ENCODE measurements at places on chromosomes 11 and 22.

GRCh38 chr22:47130883-47131631 is 368.6 kb downstream of the TBC1D22A start:
- DNase-seq = peak; percentile 11

GRCh38 chr11:124801636-124802312 is 1.6 kb upstream of the MSANTD2 start:
- DNase-seq = no peak

GRCh38 chr11:539971-540481 is 2.7 kb downstream of the LRRC56 start:
- DNase-seq = no peak

- no peak for DNase-seq
Observed at GRCh38 chr22:22598144-22598543, 39.1 kb upstream of the PRAME start.

DNA sequence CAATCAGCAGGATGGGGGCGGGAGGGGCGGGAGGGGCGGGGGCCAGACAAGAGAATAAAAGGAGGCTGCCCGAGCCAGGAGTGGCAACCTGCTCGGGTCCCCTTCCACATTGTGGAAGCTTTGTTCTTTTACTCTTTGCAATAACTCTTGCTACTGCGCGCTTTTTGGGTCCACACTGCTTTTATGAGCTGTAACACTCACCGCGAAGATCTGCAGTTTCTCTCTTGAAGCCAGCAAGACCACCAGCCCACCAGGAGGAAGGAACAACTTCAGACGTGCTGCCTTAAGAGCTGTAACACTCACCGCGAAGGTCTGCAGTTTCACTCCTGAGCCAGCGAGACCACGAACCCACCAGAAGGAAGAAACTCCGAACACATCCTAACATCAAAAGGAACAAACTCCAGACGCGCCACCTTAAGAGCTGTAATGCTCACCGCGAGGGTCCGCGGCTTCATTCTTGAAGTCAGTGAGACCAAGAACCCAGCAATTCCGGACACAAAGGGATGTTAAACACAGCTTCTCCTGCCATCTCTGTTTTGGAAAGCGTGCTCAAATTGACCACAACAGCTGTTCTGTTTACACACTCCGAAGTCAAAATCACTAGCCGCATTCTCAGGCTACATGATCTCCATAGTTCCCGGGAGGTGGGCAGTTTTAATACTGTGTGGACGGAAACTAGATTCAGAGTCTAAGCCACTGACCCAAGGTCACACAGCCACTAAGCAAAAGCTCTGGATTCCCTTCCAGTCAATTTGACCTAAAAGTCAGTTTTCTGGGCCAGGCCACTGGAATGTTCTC is 11.9 kb downstream of the PLAAT2 start:
- DNase-seq = peak; percentile 72

- no peak for DNase-seq
Observed at GRCh38 chr11:43723617-43724016, 43.1 kb downstream of the HSD17B12 start.

- DNase-seq = no peak
Observed at GRCh38 chr11:7530013-7530640, 16.3 kb downstream of the PPFIBP2 start.

GRCh38 chr22:44486538-44486937 is 11.5 kb downstream of the RTL6 start:
- no peak for DNase-seq

GRCh38 chr11:131331546-131331945 is 38.9 kb upstream of the NTM start:
- no peak for DNase-seq

All from SJCRH30 (cell line).